ENCODE measurements at places on chromosomes 7 and 10. TPM values are rescaled to one million over a fixed set of nuclear protein-coding genes. Genes with fewer than 3 reads are reported as not detected.

DNA sequence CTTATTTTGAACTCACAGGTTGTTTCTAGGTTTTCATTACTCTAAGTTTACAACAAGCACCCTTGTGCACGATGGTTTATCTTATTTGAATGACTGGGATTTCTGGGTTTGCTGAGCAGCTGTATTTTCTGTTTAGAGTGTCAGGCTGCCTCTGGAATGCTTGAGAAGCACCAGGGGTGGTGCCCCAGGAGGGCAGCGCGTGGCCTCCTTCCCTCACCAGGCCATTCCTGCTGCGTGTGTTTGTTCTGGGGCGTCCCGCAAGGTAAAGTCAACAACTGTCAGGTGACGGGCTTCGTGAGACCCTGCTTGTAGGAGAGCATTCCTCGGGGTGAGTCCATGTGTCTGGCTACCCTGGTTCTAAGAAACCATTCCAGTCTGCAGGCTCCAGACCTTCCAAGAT lies 54.9 kb downstream of the FAM171A1 start:
- no peak overlapping the region for H3K27ac ChIP-seq
- no peak overlapping the region for H3K4me3 ChIP-seq
- DNase-seq = no peak

The CALML3 gene
- not detected for total RNA-seq

The GPR85 gene
- not detected for total RNA-seq

The MBL2 gene
- not detected for total RNA-seq
